ENCODE measurements at places on chromosomes 6 and 20. TPM values are rescaled to one million over a fixed set of nuclear protein-coding genes. Genes with fewer than 3 reads are reported as not detected.

The LIME1 gene
- total RNA-seq = 1.3 TPM

The DST gene
- total RNA-seq = 217 TPM

The PFDN4 gene
- total RNA-seq = 154 TPM

The ANKRD6 gene
- total RNA-seq = 4.9 TPM

The SALL4 gene
- 0.46 TPM for total RNA-seq

The KCNK5 gene
- not detected for total RNA-seq

The TSPO2 gene
- not detected for total RNA-seq

The ZSWIM3 gene
- 6.2 TPM for total RNA-seq

The ECT2L gene
- total RNA-seq = not detected

The SLC22A23 gene
- 3.8 TPM for total RNA-seq

Data from epithelial cell of umbilical artery (primary cell).